Natural killer cell (primary cell): ENCODE measurements at places on chromosomes 4 and X. TPM values are rescaled to one million over a fixed set of nuclear protein-coding genes. Genes with fewer than 3 reads are reported as not detected.

ART3 gene
- total RNA-seq, result not detected

PTCHD1 gene
- total RNA-seq, result not detected

VCX2 gene
- total RNA-seq, result not detected

PPP4R3C gene
- not detected for total RNA-seq

CFAP47 gene
- not detected for total RNA-seq

MAGEC1 gene
- not detected for total RNA-seq

TKTL2 gene
- not detected for total RNA-seq

MYOZ2 gene
- not detected for total RNA-seq

RBM47 gene
- 2.0 TPM for total RNA-seq

ZNF711 gene
- total RNA-seq, result 1.7 TPM

MAOB gene
- total RNA-seq, result not detected

NR0B1 gene
- total RNA-seq, result not detected

AWAT2 gene
- not detected for total RNA-seq

GRCh38 chr4:38415682-38416081, 248.3 kb upstream of the KLF3 start:
- DNase-seq, result no peak

GRCh38 chrX:154136627-154137161, 7.3 kb upstream of the OPN1LW start:
- DNase-seq, result peak; percentile 83

- DNase-seq, result no peak
Measured at GRCh38 chr4:7344636-7345155, 90.0 kb downstream of the PSAPL1 start.

DNA sequence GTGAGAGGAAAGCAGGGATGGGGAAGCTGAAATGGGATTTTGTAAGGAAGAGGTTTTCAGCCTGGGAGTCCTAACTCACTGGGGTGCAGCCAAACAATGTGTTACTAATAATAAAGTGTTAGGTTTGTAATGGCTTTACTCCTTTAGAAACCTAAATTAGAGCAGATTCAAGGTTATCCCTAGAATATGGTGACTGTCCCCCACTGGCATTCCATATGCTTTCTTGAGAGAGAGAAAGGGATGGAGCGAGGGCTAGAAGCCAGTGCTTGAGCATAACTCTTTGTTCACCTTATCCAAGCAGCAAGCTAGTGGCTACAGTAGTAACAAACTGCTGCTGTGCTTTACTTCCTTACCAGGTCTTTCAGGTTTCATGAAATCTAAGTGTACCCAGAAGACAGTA, 249.1 kb upstream of the PGRMC2 start:
- no peak for DNase-seq

GRCh38 chr4:102593147-102593546, 92.0 kb downstream of the NFKB1 start:
- no peak for DNase-seq

DNA sequence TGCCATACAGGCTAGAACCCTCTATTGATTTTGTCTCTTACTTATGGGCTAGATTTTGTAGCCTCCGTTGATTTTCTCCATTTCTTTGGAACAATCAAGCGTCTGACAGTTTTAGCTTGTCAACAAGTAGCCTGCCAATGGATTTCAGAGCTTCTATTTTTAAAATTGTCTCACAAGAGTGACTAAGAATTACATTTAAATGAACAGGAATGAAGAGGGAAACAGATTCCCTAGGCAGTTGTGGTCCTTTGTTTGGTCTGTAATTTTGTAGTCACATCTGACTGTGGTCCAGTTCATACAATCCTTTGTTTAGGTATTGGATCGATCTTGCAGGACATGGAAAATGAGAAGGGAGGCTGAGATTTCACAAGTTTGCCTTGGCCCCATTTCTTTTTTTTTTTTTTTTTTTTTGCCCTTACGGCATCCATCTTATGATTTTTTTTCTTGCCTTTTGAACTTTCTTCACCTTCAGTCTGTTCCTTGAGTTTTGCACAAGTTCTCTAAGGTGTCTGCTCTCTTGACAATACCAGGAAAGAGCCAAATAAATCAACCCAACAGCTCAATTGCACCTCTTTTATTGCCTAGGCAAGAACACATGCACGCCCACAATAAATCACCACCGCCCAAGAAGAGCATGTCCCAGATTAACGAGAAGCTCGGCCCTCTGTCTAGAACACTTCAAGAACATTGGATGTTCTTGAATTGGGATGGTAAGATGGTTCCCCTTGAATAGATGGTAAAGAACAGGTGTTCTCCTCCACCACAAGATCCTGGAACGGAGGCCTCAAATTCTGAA, 86.5 kb upstream of the EGFL6 start:
- no peak for DNase-seq

GRCh38 chr4:124065936-124066335, 646.6 kb downstream of the ANKRD50 start:
- no peak for DNase-seq

- DNase-seq, result no peak
Measured at GRCh38 chrX:1582686-1583437, 8.5 kb upstream of the AKAP17A start.

- DNase-seq, result no peak
Measured at GRCh38 chrX:141455103-141455502, 129.4 kb downstream of the SPANXA1 start.

DNA sequence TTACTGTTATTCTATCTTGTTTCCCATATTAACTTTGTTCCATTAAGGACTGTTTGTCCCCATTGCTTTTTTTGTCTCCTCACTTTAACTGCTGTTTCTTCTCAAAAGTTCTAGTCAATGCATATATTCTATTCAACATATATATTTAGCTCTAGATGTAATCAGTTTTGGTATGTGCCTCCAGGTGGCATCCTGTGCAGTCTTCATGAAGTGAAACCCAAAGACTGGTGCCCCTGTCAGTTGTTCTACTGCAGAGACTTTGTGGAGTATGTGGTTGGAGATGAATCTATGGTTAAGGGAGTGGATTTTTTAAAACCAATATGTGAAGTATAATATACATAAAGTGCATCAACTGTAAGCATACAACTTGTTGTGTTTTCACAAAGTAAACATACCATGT, 57.0 kb downstream of the VAMP7 start:
- DNase-seq, result no peak

DNA sequence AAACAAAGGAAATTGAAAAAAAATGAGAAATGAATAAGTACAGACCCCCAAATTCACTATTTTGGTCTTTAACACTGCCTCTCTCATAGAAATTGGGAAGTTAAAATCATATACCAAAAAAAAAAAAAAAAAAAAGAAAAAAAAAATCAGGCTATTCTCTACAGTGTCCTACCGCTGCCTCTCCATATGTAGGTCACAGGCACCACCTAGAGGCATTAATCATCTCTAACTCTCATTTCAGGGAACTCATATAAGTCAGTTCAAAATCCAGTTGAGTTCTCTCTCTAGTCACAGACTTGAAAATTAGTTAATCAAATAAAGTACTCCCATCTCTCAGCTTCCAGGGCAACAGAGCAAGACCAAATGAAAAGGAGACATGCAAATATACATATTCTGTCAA, 47.9 kb downstream of the COX18 start:
- DNase-seq, result peak; percentile 8

- no peak for DNase-seq
Measured at GRCh38 chr4:189765301-189765700, 175.4 kb upstream of the FRG1 start.

DNA sequence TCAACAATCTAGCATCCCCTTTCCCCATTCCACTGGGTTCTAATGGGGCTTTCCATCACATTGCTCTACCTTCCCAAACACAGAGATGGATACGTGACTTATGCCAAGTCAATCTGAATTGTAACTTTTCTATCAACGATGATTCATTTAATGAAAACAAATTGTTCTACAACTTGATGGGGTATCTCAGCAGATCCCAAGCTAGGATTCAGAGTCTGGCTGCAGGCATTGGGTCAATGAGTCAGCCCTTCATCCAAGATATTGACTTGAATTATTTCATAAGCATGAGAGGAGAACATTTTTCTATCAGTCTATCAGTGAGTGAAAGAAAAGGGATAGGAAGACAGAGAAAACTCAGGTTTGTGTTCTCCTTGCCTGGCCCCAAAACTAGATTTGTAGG, 15.0 kb upstream of the HPGDS start:
- DNase-seq, result no peak

- DNase-seq, result no peak
Measured at GRCh38 chr4:176981074-176981473, 188.4 kb upstream of the VEGFC start.

DNA sequence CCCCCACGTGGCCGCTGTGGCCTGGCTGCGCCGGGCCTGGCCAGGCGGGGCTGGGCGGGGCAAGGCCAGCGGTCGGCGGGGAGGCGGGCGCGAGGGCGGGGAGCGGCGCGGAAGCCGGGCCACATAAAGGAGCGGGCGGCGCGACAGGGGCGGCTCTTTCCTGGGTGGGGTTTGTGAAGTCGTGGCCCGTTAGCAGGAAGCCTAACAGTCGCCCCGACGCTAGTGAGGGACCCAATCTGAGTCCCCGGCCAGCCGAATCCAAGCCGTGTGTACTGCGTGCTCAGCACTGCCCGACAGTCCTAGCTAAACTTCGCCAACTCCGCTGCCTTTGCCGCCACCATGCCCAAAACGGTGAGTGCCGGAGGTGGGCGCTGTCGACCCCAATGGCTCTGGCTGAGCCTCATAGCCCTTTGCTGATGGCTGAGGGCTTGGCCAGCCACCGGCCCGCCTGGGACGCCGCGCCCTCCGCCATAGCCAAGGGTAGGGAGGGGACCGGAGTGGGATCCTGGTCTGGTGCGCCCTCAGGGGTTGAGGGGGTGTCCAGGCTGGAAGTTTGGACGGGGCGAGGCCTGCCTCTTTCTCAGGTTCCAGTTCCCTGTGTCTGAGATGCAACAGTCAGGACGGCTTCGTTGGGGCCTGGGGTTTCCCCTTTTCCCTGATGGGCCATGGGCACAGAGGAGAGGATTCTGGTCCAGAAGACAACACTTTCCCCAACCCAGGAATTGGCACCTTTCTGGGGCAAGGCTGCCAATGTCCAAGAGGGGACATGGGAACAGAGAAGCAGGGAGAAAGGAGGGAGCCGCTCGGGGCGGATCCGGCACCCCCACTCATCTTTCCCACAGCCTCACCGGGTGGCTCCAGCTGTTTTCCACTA, at the start of gene MSN:
Gene MSN (plus strand): TSS at position 152 of the 874 bp plus-strand sequence. CDS start 188 bp downstream, at position 340.
- DNase-seq, result peak; percentile 80

DNA sequence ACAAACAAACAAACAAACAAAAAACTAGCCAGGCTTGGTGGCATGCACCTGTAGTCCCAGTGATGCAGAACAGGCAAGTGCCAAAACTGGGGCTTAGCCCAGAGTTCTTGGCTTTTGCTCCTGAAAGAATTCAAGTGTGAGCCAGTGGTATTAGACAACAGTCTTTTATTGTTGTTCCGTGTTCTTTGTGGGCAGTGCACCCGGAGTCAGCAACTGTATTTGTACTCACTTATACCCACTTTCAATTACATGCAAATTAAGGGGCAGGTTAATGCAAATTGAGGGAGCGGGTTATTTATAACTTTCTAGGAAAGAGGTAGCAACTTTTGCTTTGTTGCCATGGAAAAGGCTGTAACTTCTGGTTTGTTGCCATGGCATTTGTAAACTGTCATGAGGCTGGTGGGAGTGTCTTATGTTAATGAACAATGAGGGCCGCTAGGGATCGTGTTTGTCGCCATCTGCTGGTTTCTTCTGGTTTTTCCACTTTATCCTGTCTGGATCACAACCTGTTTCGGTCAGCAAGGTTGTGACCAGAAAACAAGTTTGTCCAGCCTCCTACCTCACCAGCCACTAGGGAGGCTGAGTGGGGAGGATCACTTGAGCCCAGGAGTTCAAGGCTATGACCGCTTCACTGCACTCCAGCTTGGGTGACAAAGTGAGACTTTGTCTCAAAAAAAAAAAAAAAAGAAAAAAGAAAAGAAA, 88.8 kb upstream of the ESX1 start:
- DNase-seq, result peak; percentile 55

DNA sequence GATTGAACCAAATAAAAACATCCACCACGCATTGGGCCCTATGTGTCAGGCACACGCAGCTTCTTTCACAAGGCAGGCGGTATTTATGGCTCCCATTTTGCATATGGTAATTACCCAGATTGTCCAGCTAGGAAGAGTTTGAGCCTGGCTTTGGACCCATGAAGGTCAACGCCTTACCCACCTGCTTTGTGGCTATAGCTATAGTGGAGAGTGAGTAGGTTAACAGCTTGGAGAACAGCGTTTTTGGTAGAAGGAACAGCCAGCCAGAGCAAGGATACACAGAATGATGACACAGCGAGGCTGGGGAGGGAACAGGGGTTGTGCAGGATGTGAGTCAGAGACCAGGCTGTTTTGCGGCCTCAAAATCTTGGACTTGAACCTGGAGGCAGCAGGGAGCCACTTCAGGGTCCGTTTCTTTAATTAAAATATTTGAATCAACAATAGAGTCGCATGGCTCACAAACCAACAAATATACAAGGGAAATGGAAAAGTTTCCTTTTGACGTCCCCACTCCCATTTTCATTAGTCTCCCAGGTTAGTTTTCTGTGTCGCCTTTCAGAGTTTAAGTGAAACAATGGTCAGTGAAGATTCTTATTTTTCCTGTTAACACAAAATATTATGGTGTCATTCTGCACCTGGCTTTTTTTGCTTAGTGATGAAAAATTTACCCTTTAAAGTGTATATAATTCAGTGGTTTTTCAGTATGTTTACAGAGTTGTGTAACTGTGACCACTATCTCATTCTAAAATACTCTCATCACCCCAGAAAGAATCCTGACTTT, 118.2 kb upstream of the STX18 start:
- no peak for DNase-seq

DNA sequence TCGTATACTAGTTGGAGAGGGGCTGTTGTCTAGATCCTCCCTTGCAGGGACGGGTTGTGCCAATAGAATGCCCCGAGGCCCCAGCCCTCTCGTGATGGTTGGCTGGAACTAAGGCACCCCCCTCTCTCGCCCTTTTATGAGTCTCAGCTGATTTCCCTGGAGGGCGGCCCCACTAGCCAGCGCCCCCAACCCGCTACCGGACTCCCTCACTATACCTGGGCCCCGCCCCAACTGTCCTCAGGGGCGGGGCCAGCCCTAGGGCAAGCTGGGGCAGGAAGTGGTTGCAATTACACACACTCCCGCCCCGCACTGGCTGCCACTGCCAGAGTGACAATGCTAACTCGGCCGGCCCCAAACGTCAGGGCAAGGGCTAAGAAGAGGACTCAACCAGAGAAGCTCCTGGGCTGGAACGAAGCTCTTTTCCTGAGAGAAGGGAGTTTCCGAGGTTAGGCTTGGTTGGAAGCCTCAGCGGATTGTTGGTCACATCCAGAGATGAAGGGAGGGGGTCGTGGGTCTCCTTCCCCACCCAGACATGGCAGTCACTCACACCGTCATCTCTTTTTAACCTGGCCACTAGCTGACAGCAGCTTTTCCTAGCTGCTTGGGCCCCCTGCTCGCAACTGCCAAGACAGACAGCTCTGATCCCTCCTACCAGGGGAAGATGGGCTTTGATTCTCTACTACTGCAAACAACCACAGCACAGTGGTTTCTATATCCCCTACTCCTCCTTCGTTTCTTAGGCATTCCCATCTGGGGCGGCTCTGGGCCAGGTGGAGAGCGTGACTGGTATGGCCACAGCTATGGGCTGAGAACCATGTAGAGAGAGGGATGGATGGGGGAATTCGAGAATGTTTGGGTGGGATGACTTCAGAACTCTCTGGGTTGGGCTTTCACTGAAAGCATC, 21.0 kb upstream of the BCORL1 start:
- DNase-seq, result peak; percentile 76

GRCh38 chrX:107123750-107124149, 5.1 kb upstream of the RBM41 start:
- no peak for DNase-seq
